Endothelial cell (in vitro differentiated cells): ENCODE measurements at places on chromosomes 3 and 15. TPM values are rescaled to one million over a fixed set of nuclear protein-coding genes. Genes with fewer than 3 reads are reported as not detected.

GRCh38 chr15:37548116-37548515 lies 386.3 kb upstream of the TMCO5A start:
- DNase-seq: no peak

GRCh38 chr3:14007006-14007405 lies 117.7 kb downstream of the CHCHD4 start:
- no peak for DNase-seq

The C2CD4B gene
- 19.1 TPM for total RNA-seq

GRCh38 chr3:194375473-194376240 lies 6.1 kb upstream of the LRRC15 start:
- DNase-seq: peak; percentile 33

The BSN gene
- 2.4 TPM for total RNA-seq
